Muscle of arm (tissue), 14 donors: ENCODE measurements at places on chromosomes 6 and 20. TPM values are rescaled to one million over a fixed set of nuclear protein-coding genes. Genes with fewer than 3 reads are reported as not detected.

DNA sequence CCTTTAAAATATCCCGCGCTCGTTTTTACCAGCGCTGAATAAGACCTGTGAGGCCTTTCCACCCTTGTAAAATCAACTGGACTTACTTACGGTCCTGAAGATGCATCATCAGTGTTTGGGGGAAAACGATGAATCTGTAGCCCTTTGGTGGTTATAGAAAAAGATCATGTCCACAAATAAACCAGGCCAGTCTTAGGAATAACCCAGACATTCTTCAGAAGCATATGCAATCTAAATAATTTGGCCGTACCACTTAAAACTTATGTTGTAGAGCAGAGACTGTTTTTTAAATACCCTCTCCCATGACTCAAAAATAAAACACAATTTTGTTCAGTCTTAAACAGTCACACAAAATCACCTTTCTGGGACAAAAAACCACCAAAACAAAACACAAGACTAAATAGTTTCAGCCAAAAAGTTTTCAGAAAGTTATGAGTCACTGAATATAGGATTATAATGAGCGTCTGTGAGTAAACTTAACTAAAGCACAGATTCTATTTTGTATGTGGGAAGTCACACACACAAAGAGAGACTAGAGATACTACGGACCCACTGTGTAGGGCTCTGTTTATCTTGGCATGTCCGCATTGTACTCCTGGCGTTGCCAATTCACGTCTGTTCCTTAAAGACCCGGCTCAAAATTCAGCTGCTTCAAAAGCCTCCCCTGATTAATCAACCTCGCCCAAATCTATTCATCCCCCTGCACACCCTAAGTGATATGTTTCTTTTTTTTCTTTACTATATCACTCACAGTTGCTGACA lies 26.5 kb upstream of the SMOC2 start:
- no peak for DNase-seq

GRCh38 chr6:138393871-138394783 lies 9.9 kb upstream of the HEBP2 start:
- no peak for DNase-seq

DNA sequence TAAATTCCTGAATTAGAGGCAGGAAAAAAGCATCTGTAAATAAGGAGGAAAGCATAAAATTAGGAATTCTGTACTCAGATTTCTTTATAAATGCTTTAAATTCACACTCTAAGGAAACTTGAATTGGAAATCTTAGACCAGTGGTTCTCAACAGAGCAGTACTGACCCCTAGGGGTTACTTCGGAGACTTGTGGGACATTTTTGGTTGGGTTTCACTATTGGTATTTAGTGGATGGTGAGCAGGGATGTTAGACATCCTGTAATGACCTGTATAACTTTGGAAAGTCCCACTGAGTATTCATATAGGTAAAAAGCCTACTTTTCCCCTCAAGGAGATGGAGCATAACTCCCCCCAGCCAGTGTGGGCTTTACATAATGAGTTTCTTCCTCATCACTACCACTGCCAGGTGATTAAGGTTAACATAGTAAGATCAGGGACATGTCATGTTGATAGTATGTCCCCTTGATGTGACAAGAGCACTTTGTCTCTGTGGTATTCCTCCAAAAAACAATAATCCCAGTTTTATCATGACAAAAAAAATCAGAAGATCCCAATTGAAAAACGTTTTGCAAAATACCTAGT lies 31.0 kb downstream of the GLO1 start:
- peak; percentile 16 for DNase-seq

- DNase-seq = no peak
These were observed 277.5 kb downstream of the PTPRK start for GRCh38 chr6:128242765-128243403.

GRCh38 chr6:166815629-166816028 lies 140.7 kb downstream of the RNASET2 start:
- DNase-seq = peak; percentile 18

GRCh38 chr20:46833360-46833759 lies 61.3 kb upstream of the EYA2 start:
- DNase-seq = no peak

GRCh38 chr20:54524849-54525248 lies 49.5 kb downstream of the DOK5 start:
- DNase-seq = no peak

GRCh38 chr6:28719275-28719940 lies 193.7 kb downstream of the GPX5 start:
- DNase-seq = no peak

DNA sequence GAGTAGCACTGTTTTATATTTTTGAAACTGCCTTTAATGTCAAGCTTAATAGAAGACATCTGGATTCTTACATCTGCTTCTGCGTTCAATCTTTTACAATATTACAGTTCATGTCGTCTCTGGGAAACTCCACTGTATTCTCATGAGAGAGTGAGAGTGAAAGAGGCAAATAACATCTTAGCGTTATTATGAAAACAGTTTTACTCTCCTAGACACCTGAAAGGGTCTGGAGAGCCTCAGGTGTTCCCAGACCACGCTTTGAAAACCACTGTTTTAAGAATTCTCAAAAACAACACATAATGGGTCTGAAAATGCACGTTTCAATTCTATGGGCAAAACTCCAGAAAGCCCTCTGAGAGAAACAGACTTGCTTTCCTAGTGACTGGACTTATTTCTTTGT lies 63.3 kb downstream of the ARHGAP18 start:
- peak; percentile 76 for DNase-seq

- DNase-seq = no peak
These were observed 94.5 kb upstream of the LRFN2 start for GRCh38 chr6:40681622-40682021.

DNA sequence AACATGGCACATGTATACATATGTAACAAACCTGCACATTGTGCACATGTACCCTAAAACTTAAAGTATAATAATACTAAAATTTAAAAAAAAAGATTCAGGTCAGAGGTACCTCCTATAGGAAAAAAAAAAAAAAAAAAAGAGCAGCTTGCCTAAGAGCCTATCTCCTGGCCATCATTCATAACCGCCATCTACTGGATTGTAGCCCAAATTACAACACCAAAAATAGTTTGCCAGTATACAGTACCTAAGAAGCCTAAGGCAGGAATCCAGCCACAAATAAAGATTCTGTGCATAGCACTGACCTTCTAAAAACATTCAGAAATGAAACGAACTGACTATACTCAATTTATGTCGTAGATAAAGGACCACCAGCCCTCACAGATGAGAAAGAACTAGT lies 438.4 kb upstream of the ADGRB3 start:
- DNase-seq = no peak

DNA sequence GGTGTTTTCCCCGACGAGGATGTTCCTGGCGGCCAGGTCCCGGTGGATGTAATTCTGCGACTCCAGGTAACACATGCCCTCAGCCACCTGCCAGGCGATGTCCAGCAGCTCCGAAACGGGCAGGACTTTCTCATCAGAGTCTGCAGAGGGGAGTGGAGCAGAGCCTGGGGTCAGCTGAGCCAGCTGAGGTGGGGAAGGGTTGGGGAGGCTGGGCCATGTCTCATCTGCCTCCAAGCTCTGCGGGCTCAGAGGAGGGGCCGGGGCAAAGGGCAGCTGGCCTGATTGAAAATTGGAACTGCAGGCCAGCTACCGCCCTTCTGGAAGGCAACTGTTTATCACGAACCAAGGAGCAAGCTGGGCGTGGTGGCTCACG lies 6.4 kb downstream of the PTK6 start:
- DNase-seq = no peak

DNA sequence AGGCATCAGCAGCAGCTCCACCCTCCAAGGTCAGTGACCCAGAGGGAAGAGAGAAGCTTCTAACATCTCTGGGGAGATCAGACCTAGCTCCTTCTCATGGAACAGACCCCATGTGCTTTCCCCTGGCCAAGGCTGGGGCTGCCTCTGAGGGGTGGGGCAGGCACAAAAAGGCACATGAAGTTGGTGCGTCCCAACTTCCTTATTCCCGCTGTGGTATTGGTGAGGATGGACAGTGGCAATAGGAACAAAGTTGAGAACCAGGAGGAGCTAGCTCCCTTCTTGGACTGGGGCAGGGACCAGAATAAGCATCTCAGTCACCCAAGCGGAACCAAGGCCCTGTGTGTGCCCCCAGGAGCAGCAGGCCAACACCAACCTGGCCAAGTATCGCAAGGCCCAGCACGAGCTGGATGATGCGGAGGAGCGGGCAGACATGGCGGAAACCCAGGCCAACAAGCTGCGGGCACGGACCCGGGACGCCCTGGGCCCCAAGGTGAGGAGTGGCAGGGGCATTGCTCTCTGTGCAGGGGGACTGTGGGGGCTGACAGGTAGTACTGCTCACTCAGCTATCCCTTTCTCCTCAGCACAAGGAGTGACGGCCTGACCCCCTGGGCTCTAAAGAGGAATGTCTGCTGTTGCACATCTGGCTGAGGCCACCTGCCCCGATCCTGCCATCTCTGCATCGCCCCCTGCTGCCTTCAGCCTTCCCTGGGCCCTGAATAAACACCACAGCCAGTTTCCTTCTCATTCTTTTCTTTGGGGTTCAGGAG lies 46.1 kb downstream of the MYH7B start:
- DNase-seq = no peak

DNA sequence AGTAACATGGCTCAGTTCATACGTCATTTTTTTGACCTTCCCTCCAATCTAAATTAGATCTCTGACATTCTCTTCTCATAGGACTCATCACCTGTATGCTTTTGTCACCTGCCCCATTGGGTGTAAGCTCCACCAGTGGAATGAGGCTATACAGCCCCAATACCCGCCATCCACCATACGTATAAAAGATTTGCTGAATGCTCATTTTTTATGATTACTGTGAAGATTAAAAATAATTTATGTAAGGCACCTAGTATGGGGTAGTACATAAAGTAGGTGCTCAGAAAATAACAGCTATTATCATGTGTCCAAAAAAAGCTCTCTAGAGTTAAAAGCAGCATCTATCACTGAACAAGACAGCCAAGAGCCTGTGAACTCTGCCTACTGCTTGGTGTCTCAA lies 24.1 kb downstream of the NCOA5 start:
- no peak for DNase-seq

- no peak for DNase-seq
These were observed 84.4 kb downstream of the SERAC1 start for GRCh38 chr6:158083455-158084325.

- no peak for DNase-seq
These were observed 21.6 kb downstream of the RIN2 start for GRCh38 chr20:19779634-19780033.

- peak; percentile 92 for DNase-seq
These were observed at the start of gene LAMA2 for GRCh38 chr6:128882991-128883611. Gene LAMA2, plus strand, starts transcription at chr6:128883138. Its CDS starts 108 bp downstream, at chr6:128883246.

DNA sequence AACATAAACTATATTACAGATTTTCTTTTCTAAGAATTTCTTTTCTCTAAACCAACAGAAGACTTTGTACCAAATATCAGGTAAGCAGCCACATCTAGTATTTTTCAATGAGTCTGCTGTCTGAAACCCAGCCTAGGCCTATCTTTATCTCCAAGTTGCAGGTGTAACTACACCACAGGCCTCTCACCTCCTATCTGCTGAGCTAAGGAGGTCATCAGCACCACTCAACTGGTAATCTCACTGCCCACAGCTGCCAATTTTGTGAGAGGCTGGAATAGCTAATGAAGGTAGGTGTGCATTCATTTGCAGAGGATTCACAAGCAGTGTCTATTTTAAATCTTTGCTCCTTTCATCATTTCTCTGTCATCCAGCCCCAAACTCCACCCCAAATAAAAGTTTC lies 584.8 kb downstream of the HDGFL1 start:
- no peak for DNase-seq

DNA sequence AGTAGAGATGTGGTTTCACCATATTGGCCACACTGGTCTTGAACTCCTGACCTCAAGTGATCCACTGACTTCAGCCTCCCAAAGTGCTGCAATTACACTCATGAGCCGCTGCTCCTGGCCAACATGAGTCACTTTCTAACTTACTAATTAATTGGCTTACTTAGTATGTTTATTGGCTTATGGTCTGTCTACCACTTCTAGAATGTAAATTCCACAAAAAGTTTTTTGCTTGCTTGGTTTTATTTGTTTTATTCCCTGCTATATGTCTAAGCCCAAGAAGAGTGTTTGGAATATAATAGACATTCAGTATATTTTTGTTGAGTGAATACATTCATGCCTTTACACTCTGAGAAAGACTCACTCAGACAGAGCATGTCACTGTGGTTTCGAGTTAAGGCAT lies 86.0 kb downstream of the SAMD3 start:
- DNase-seq = no peak

DNA sequence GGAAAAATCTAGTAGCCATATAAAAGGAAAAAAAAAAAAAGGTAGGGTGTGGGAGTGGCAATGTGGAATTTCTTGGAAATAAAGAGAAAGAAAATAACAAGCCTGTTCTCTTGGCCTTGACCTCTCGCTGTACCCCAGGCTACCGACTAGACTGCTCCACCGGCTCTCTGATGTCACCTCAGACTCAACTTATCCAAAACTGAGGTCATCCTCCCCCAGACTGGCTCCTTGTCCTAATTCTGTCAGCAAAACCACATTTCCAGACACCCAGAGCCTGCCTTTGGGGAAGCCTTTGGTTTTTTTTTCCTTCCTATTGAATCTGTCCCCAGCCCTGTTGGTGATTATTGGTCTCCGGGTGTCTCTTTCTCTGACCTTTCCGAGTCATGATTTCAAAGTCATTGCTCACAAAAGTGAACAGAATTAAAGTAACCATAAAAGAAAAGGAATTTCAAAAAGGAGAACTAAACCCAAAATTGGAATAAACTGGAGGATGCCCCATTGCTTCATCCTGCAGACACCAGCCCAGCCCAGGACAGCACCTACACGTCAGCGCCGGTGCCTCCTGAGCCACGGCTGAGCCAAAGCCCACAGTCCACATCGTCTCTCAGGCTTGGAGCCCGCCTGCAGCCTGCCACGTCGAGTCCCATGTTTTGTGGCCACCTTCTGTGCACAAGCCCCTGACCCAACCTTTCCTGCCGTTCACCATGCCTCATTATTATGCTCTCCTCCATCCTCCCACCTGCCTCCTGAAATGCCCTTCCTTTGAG lies 170.7 kb downstream of the MYLK4 start:
- no peak for DNase-seq

DNA sequence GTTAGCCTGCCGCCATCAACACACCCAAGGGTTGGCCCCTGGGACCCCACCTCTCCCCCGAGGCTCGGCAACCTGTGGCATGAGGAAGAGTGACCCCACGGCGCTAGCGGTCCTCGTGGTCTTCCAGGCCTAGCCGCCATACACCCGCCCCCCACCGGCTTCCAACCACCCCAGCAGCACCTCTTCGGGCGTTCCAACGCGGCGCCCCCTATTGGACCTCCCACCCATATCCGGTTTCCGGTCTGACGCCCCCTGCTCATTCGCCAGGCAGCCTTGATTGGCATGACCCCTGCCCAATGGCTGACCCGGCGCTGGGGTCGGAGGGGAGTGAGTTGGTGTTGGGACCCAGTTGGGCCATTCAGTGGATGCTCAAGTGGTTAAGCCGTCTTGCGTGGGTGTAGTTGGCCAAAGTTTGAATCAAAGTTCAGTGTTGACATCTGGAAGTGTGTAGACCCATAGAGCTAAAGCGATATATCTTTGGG lies at the start of gene GNAS-AS1:
GNAS-AS1 (minus strand) TSS at position 210 of the 482 bp plus-strand sequence.
- DNase-seq = peak; percentile 83

GRCh38 chr6:148524976-148525375 lies 182.3 kb downstream of the SASH1 start:
- DNase-seq = no peak

NMBR gene
- polyA plus RNA-seq = not detected

SLC26A8 gene
- polyA plus RNA-seq = 0.39 TPM

CD24 gene
- polyA plus RNA-seq = 48.8 TPM

LRRC73 gene
- not detected for polyA plus RNA-seq

SMPDL3A gene
- polyA plus RNA-seq = 14.2 TPM

PRPH2 gene
- 6.0 TPM for polyA plus RNA-seq

TP53RK gene
- 11.2 TPM for polyA plus RNA-seq

WFDC2 gene
- polyA plus RNA-seq = not detected

IL20RA gene
- polyA plus RNA-seq = 30.7 TPM

KCNK16 gene
- polyA plus RNA-seq = not detected

MRPL18 gene
- 65.4 TPM for polyA plus RNA-seq

ULBP3 gene
- polyA plus RNA-seq = not detected
